Stimulated activated naive B cell treated with anti-CD40 and anti-IgM and Interleukin-4, amounts not matched to agents 10 μg/mL and 1 μg/mL and 100 μg/mL, for 72 hours (primary cell): ENCODE measurements at places on chromosomes 5 and 9.
A peak's percentile ranks its signal among the peaks of the same experiment; 100 is the strongest.

- no peak for DNase-seq
These were observed 440.0 kb downstream of the ENC1 start for GRCh38 chr5:74200560-74200959.

DNA sequence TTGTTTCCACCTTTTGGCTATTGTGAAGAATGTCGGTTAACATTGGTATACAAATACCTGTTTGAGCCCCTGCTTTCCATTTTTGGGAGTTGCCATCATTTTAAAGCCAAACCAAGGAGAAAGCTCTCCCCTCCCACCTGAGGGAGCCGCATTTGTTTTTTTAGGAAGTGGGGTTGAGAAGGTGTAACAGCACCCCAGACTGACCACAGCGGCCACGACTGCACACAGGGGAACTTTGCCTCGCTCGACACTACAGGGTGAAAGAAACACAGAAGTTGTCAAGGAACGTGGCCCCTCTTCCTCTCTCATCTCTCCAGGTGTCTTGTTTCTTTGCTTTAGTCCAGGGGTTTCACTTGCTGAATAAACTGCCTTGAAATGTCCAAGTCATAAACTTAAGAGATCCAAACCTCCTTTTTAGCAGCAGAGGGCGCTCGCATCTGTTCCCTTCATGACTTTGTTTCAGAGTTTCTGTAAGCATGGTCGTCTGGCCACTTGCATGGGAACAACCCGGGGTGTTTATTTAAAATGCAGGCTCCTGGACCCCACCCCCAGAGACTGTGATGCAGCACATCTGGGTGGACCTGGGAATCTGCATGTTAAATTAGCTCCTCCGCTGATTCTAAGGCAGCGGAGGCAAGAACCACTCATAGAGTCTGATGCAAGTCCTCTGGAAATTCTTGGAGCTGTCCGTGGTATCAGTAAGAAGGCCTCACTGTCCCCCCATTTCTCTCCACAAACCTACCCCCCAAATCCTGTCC is 2.1 kb upstream of the TTLL11 start:
- DNase-seq, result peak; percentile 26

GRCh38 chr9:110908894-110909293 is 129.4 kb downstream of the LPAR1 start:
- no peak for DNase-seq

GRCh38 chr9:6575324-6576034 is 70.0 kb downstream of the GLDC start:
- peak; percentile 15 for DNase-seq

- DNase-seq, result no peak
These were observed 97.3 kb downstream of the OXCT1 start for GRCh38 chr5:41772785-41773442.

- DNase-seq, result no peak
These were observed 46.9 kb upstream of the HSPA9 start for GRCh38 chr5:138622051-138622450.

- DNase-seq, result peak; percentile 52
These were observed 992 bp upstream of the RPP25L start for GRCh38 chr9:34612788-34613390.

DNA sequence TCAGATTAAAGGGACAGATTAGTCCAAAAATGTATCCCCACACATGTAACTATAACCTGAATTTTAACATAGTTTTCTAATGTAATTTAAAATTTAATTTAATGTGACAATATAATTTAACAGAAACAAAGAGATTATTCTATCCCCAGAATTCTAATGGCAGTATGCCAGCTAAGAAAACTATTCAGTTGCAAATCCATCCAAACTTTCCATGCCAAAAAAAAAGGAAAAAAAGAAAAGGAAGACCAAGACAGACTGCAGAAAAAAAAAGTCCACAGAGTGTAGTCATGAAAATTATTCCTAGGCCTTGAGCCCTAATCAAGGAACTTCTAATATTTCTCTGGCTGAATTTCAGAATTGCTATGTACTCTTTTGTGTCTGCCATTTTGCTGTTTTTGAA is 217.6 kb downstream of the CDH18 start:
- no peak for DNase-seq

GRCh38 chr5:80248378-80248777 is 7.5 kb downstream of the SERINC5 start:
- DNase-seq, result no peak

- DNase-seq, result no peak
These were observed 166.8 kb downstream of the YIPF5 start for GRCh38 chr5:144003636-144004035.

DNA sequence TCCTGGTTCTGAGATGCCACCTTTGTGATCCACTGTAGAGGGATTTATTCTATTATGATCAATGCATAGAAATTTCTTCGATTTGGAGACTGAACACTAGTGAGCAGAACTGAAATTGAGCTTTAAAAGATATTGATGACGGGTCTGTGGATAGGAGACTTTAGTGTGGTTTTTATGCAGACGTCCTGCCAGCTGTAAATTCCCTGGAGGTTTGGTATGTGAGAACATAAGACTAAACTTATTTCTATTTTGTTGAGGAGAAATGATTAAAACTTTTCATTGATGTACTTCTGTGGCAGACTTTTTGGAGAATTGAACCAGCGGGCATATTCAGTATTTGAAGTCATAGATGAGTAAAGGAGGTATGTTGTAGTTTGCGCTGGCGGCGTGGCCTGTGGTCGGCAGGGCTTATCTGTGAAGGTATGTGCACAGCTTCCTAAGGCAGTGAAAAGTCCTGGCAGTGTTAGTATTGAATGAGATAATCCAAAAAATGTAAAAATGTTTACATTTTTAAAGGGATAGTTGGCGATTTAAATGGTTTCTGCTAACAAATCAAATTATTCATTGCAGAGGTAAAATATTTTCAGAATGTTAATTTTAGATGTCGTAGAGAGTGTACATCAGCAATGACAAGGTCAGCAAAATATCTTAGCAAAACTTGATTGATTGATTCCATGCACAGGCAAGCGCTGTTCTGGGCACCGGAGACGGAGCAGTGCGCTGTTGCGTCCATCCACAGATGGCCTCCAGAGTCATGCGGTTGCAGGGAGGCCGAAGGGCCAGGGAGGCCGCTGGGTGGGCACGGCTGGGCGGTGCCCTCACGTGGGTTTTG is 20.4 kb downstream of the TENT4A start:
- no peak for DNase-seq

DNA sequence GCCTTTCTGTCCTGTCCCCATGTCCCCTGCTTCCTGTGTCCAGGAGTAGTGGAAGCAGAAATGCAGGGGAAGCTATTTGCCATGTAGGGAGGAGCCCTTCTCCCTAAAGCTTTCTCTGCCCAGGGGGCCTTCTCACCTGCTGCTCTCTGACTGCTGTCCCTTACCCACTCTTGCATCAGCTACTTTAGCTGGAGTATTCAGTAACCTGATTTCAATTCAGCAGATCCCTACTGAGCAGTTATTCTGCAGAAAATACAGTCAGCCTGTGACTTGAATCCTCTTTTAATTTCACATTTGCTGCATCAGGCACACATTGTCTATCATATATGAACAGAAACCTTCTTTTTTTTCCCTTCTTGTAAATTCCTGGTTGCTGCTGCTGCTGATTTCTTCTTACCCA is 90.4 kb downstream of the MVB12B start:
- DNase-seq, result no peak

GRCh38 chr5:52177193-52177592 is 610.5 kb upstream of the ITGA1 start:
- no peak for DNase-seq

DNA sequence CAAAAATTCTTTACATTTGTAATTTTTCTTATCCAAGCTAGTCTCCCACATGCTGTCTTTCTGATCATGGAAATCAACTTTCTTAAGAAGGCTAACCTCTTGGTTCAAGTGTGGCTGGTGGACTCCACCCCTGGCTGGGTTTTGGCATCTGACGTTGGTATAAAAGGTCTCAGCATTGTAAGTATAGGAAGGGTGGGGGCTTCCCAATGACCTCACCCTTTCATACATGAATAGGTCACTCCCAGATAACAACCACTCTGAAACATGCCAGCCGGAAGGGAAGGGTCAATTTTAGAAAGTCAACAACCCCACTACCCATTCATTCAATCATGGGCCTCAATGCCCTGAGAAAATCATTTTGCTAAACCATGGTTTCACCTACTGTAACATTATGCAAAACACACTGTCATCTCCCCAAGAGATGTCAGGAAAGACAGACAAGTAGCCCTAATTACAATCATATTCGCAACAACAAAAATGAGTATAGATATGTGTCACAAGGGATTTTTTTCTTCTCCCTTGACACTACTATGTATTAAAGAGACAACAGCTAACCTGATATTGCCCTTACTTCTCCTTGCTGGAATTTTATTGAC is 31.9 kb upstream of the PCSK5 start:
- DNase-seq, result no peak

- no peak for DNase-seq
These were observed 24.9 kb upstream of the PIK3R1 start for GRCh38 chr5:68190619-68191018.

GRCh38 chr9:138049085-138049778 is 171.7 kb downstream of the CACNA1B start:
- DNase-seq, result no peak

- no peak for DNase-seq
These were observed 184.9 kb upstream of the IRX2 start for GRCh38 chr5:2936413-2936812.

- DNase-seq, result no peak
These were observed 9.0 kb downstream of the KIAA1958 start for GRCh38 chr9:112495614-112496013.

GRCh38 chr9:81626511-81626910 is 62.8 kb downstream of the TLE1 start:
- DNase-seq, result no peak

- DNase-seq, result no peak
These were observed 65.8 kb upstream of the UNC5A start for GRCh38 chr5:176744584-176744965.

DNA sequence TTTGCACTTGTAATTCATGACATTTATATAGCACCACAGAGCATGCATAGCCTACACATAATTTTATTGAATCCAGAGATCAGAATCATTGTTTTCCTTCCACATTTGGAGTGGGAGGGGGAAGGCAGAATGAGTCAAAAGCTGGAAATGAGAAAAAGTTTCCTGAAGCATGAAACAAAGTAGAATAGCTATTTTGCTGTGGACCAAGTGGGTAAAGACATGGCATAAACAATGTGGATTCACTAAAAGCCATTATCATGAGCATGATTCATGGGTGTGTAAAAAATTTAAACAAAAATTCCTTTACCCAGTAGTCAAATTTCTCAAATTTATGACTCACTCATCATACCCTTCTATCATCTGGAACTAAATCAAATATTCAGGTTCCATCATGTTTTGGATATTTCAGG is 97.9 kb downstream of the YIPF5 start:
- no peak for DNase-seq

DNA sequence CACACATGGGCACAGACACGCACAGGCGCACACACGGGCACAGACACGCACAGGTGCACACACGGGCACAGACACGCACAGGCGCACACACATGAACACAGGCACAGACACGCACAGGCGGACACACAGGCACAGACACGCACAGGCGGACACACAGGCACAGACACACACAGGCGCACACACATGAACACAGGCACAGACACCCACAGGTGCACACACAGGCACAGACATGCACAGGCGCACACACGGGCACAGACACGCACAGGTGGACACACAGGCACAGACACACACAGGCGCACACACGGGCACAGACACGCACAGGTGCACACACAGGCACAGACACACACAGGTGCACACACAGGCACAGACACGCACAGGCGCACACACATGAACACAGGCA is 312.8 kb upstream of the IRX1 start:
- DNase-seq, result no peak

DNA sequence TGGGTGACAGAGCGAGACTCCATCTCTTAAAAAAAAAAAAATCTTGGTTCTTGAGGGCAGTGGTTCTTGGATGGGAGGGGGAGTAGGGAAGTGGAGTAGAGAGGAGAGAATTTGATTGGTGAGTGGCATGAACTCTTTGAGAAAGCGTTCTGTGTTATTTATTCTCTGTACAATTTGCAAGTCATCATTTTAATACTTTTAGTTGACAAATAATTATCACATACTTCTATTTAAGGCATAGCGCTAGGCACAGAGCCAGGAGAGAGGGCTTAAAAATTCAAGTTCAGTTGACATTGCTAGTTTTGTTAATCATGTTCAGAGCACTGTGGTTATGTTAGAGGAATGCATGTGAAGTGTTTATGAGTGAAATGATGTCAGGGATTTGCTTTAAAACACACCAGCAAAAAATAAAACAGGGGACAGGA is 24.6 kb downstream of the HSDL2 start:
- no peak for DNase-seq

DNA sequence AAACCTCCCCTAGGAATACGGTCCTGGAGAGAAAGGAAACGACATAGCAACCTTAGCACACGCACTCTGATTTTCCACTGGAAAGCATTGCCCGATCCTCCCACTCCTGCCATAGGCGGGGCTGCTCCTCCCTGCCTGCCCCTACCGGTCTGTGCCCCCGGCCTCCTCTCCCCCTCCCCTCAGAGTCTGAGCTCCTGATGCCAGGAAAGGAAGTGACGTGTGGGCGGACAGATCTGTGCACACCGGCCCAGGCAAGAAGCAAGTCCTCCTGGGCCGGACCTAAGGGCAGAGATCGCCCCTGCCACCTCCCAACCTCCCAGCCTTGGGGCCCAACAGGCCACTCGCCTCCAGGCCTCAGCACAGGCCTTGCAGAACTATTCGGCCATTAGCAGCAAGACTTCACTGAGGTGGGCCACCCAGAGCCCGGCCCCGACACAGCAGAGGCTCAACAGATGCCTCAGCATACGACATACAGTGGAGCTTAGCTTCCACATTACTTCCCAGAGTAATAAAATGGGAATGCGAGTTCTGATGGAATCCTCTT is 7.2 kb downstream of the NINJ1 start:
- DNase-seq, result no peak

GRCh38 chr5:143733665-143734455 is 78.1 kb upstream of the HMHB1 start:
- DNase-seq, result no peak

DNA sequence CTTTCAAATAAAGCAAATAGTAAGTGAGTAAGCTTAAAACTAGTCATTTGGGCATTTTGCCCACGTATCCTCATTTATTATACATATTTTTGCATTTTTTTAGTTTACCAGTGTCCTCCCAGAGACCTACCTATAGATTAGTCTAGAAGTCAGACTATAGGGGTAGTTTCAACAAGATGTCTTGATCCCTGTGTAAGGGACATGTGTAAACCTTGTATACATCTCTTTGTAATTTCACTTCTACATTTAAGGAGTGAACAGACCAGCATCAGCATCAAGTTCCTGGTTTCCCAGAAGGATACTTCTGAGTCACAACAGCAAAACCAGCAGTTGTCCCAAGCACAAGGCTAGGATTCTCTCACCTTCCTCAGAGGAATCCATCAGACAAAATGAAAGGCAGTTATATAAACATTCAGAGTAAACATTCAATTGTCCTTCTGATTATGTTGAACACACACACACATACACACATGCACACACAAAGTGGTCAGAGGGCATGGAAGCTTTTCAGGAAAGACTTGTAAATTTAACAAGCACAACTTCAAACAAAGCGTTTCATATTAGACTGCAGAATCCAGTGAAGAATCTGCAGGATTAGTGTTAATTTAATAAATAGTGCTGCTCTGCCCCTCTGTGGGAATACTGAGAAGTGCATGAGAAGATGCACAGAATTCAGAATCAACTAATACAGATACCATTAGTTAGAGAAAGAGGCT is 55.4 kb downstream of the HINT1 start:
- peak; percentile 2 for DNase-seq
